Activated naive CD4-positive, alpha-beta T cell (primary cell): ENCODE measurements at places on chromosomes 6 and 20.

GRCh38 chr6:157194643-157195042 lies 128.7 kb downstream of the TMEM242 start:
- no peak for DNase-seq

DNA sequence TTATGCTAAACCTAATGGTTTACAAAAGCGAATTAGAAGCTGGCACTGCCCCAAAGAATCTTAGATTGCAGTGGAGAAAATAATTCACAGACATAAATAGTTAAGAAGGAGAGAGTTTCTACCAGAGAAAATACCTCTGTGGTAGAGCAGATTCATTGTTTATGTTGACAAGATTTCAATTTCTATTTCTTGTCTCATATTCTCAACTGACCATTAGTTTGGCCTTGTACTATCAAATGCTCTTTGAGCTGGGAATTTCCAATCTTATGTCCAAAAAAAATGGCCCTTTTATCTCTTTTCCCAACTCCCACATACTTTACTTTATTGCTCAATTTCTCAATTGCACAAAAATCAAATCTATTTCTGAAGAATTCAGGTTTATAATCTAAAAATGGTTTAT lies 804.1 kb upstream of the CITED2 start:
- DNase-seq: no peak

DNA sequence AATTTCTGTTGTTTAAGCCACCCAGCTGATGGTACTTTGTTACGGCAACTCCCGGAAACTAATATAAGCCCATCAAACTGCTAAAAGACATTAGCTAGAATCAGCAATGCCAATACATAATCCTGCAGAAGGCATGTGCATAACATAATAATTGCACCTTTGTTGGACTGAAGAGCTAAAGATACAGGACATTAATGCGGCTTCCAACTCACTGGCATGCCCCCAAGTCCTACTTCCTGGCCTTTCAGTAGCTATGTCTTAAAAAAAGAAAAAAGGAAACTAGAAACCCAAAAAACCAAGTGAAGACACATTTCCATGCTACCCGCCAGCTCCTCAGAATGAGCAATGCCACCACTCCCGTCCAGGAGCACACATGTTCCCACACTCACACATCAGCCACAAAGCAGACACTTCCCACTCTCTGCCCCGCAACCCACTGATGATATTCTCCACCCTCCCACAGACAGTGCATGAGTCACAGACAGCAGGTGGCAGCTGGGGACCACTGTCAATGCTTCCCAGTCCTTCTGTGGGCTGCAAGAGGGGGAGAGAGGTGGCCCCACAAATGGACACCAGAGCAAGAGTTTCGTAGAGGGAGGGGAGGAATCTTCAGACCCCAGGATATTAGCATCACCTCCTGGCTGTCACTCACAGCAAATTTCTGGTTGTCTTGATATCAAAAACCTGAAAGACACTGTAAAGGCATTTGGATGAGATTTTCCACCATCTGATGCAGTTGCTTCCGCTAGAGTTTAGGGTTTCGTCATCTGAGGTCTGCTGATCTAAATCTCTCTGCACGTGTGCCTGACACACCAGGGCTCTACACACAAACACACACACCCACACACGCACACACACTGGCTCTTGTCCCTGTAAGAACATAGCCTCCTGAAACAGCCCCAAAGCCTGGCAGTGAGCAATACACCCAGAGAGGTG lies 32.8 kb downstream of the GFOD1 start:
- peak; percentile 31 for DNase-seq

DNA sequence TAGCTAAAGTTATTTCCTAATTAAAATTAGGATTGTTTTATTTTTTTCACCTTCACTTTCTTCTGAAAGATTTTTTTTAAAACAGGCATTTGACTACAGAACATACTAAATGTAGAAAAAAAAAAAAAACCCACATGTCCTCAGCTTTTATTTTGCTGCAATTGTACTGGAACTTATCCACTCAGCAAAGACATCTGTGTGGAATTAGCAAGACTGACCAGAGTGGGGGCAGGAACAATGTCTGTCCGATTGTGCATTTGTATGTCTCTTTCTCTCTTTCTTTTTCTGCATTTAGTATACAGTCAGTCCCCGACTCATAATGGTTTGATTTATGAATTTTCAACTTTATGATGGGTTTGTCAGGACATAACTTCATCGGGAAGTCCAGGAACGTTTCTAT lies 77.3 kb downstream of the CHD6 start:
- no peak for DNase-seq

DNA sequence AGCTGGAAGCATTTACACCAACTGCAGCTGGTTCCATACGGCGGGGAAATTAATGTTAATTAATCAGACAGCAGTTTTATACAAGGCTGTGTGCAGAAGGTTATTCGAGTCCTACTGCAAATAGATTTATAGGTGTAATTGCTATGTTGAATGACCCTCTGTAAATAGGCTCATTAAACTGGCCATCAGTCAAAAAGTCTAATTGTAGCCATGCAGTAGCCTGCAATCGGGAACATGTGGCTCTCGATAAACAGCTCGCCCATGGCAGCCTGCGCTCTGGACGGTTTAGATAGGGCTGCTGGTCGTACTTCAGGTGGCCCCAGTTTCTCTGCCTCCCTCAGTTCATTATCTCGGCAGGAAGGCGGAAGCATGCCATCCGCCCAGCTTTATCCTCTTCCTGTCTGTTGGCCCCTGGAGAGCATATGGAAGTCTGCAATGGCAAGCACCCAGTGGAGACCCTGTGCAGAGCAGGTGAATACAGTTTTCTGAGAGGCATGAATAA lies 143.2 kb downstream of the MBOAT1 start:
- no peak for DNase-seq

DNA sequence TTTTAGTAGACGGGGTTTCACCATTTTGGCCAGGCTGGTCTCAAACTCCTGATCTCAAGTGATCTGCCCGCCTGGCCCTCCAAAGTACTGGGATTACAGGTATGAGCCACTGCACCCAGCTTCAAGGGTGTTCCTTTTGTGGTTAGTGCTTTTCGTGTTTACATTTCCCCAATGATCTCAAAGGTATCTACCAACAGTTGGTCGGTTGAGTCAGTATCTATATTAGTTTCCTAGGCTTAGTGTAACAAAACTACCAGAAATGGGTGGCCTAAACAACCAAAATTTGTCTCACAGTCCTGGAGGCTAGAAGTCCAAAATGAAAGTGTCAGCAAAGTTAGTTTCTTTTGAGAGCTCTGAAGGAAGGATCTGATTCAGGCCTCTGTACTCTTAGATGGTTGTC lies 30.1 kb downstream of the CASP8AP2 start:
- DNase-seq: no peak

GRCh38 chr6:37618916-37619590 lies 78.6 kb downstream of the MDGA1 start:
- DNase-seq: no peak

DNA sequence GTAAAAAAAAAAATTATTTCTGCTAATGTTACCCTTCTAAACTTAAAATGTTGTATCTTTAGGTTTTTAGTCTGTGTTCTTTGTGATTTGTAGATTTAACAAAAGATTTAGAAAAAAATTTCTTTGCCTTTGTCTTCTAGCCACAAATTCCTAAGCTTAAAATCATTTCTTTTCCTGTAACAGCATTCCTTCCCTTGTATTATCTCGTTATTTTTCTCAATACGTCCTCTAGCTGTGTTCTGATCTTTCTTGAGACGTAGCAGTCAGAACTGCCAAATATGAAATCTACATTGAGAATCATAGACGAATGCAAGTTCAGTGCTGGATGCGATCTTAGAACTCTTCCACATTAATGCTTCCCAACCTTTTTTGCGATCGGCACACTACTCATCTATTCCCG lies 283.1 kb downstream of the UTRN start:
- no peak for DNase-seq

GRCh38 chr6:9224539-9224938 lies 789.2 kb upstream of the SLC35B3 start:
- DNase-seq: no peak

DNA sequence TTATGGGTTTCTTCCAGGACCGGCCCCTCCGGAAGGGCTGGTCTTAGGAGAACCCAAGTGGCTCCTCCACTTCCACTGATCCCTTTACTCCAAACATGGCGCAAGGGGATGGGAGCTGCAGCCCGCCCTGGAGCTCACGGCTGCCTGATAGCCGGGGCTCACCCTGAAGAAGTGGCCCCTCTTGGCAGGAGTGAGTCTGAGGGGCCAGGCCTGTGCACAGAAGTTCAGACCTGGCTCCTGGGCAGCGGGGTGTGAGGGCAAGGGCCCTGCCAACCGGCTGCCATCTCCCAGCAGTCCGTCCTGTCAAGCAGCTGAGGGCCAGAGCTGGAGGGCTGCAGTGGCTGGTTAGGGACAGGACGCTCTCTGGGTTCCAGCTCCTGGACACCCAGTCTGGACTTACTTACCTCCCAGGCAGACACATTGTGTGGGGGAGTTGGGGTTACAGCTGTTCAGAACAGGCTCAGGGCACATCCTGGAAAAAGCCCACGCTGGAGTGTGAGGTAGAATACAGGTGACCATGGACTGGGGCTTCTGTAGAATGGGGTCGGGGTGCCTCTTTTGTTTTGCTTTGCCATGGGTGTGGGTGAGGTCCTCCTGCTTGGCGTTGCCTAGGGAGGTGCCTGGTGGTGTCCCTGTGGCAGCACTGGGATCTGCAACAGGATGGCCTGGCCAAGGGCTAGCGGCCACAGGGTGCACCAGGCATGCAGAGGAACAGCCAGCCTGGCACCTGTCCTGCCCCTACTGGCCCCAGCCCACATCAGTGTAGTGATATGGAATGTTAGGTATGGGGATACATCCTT lies 88.4 kb downstream of the ASXL1 start:
- no peak for DNase-seq

DNA sequence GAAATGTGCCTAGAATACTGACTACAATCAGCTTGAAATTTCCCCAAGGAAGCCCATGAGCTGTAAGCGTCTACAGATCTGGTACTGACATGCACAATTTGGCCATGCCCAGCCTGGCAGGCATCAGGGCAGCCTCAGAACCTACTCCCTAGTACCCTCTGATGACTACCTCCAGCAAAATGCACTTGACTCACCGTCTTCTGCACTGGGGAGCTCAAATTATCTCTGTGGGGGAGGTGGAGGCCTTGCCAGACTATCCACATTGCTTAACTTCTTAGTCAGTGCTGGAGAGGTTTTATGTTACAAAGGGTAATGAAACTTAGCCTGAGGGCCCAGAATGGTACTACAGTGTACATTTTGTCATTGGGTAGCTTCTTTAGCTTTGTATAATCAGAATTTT lies 126.0 kb upstream of the ADGRF1 start:
- no peak for DNase-seq

- peak; percentile 67 for DNase-seq
Observed at GRCh38 chr20:25058051-25058846, at the start of gene ACSS1. ACSS1 (minus strand) TSS chr20:25058139; CDS start chr20:25058102, 37 bp downstream.

DNA sequence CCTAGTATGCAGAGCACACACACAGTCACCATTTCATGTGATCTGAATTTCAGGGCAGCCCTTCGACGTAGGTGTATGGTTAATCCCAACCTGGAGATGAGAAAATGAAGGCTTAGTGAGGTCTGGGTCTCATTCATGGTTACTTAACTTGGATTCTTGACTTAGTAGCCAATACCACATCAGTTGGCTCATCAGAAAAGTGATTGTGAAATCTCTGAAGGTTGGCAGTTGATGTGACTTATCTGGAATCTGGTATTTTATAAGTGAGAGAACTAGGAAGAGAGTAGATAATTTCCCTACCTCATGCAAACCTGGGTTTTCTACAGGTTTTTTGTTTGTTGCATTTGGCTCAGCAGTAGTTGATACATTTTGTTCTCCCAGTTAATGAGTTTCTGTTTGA lies 123.7 kb downstream of the CCDC170 start:
- no peak for DNase-seq

DNA sequence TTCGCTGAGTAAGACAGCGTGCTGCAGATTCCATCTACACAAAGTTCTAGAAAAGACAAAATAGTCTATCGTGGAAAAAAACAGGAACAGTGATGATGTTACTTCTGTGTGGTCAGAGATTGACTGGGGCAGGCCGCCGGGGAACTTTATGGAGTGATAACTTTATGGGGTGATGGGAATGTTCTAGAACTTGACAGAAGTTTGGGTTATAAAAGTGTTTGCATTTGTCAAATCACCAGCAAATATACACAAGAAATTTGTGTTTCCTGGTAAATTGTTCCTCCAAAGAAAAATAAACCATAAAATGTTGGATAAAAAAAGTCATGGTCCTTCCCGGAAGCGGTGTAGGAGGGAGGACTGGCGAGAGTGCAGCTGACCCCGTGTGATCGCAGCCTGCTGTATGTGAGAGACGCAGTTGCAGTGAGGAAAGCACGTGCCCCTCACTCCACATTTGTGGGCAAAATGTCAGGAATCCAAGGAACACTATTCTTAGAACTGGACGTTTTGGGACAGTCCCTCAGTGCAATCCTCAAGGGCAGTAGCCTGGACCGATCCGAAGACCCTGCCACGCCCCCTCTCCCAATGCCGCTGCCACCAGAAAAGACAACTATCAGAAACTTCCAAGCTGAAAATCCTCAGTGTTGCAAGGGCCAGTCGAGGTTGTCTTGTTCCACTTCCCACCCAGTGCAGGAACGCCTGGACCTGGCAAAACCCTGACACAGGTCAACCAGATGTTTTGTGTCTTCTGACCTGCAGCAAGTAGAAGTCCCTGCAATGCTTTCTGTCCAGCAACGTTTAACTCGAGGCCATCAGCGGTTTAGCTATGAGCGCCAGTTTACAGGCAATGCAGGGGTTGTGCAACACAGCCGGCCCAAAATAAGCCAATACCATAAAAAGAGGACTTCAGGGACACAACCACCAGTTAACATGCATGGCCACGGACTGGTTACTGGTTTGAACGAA lies 80.5 kb upstream of the QKI start:
- no peak for DNase-seq

GRCh38 chr6:29948277-29948676 lies 5.9 kb downstream of the HLA-A start:
- no peak for DNase-seq

DNA sequence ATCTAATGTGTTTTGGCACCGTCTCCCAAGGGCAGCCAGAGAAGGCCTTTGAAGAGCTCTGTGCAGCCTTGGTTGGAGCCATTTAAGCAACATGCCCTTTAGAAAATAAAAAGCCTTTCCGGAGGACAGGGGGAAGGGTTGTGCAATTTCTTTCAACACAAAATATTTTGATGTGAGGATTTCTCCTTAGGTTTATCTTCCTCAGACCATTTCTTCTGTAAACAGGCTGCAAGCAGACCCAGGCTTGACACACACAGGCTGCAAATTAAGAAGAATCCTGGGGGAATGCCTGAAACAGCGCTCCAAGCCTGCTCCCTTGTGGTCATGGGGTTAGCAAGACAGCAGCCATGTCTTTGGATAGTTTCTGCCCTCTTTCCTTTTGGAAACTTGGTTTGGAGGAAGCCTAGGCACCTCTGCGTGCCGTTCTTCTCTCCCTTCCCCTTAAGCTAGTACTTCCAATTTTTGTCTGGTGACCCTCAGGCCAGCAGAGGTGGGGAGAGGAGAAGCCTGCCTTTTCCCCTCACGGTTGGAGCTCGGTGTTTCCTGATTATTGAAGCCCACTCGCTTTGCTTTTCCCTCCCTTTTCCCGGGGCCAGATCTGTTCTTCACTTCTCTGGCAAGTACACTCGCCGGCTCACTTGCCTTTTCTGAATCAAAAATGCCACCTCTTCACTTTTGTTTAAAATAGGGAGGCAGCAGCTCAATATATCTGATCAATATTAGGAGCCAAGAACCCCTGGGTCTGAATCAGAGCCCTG lies 39.6 kb upstream of the NOX3 start:
- no peak for DNase-seq

GRCh38 chr6:142946181-142946923 lies 1.4 kb upstream of the HIVEP2 start:
- DNase-seq: peak; percentile 77
